ENCODE measurements at places on chromosomes 16 and 17.
A peak's percentile ranks its signal among the peaks of the same experiment; 100 is the strongest.

- peak; percentile 91 for DNase-seq
Measured at GRCh38 chr16:67184995-67185650, 1.4 kb upstream of the MATCAP1 start.

- no peak for DNase-seq
Measured at GRCh38 chr16:46648656-46649055, 27.5 kb upstream of the SHCBP1 start.

- peak; percentile 99 for DNase-seq
Measured at GRCh38 chr17:7931709-7932482, at the start of the genes CNTROB and TRAPPC1. Gene CNTROB, plus strand, starts transcription at chr17:7932206. Its CDS starts 874 bp downstream, at chr17:7933080. Gene TRAPPC1, minus strand, starts transcription at chr17:7931946. Its CDS starts 117 bp downstream, at chr17:7931829.

- DNase-seq = peak; percentile 73
Measured at GRCh38 chr17:81200695-81201580, 21.8 kb downstream of the CEP131 start.

- DNase-seq = no peak
Measured at GRCh38 chr17:35543856-35544255, 6.4 kb upstream of the SLFN12L start.

DNA sequence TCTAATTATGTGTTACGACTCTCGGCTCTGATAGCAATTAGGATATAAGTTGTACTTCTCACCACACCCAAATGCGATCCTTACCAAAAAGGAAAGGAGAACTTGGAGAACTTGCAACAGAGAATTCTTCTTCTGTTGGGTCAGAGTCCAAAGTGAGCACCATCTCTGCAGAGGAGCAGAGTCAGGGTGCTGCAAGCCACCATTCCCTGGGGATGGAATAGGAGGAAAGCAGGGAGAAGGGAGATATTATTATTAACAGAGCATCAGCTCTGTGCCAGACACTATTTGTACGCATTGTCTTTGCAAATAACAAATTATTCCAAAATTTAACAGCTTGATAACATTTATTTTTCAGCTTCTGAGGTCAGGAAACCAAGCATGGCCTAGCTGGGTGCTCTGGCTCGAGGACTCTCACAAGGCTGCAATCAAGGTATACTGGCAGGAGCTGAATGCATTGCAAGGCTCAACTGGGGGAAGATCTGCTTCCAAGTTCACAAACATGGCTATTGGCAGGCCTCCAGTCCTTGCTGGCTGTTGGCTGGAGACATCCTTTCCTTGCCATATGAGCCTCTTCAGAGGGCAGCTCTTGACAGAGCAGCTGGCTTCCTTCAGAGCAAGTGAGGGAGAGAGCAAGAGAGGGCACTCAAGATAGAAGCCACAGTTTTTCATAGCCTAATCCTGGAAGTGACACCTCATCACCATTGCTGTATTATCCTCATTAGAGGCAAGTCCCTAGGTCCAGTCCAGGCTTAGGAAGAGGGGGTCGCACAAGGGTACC lies 296.2 kb upstream of the CDH5 start:
- DNase-seq = no peak

GRCh38 chr17:22463110-22463850 lies 771.0 kb downstream of the KCNJ18 start:
- DNase-seq = no peak

- DNase-seq = no peak
Measured at GRCh38 chr17:55546991-55547664, 35.9 kb upstream of the SMIM36 start.

DNA sequence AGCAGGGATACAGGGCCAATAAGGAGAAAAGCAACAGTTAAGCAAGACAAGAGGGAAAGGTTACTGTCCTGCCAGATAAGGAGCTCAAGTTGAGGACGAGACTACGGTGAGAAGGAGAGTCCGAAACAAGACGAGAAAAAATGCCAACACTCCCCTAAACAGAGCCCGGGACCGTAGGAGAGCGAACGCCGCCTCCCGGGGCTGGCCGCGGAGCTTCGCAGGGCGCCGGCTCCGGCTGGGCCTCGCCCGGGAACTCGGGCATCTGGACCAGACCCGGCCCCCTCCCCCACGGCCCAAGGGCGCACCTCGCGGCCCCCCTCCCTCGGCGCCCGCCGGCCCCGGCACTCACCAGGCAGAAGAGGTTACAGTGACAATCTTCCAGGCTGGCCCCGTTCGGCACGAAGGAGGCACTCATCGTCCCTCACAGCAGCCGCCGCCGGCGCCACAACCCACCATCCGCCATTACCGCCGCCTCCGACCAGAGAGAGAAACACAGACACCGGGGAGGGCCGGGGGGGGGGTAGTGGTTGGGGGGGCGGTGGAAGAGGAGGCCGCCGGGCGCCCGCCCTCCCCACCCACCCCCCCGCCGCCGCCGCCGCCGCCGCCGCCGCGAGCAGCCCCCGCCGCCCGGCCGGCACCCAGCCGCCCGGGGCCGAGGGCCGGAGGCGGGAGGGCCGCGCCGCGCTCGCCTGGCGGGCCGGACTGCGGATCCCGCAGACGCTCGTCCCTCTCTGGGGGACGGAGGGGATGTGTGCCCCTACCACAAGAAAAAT lies at the start of gene MED13:
Gene MED13 (minus strand): TSS at position 488 of the 773 bp plus-strand sequence. CDS start 73 bp downstream, at position 415.
- peak; percentile 54 for DNase-seq

- peak; percentile 23 for DNase-seq
Measured at GRCh38 chr16:17211797-17212196, 259.0 kb downstream of the XYLT1 start.

- no peak for DNase-seq
Measured at GRCh38 chr17:57767561-57767960, 22.5 kb upstream of the CCDC182 start.

All from RKO (cell line).